ENCODE measurements at places on chromosomes 7 and 10. TPM values are rescaled to one million over a fixed set of nuclear protein-coding genes. Genes with fewer than 3 reads are reported as not detected.

The PTN gene
- not detected for total RNA-seq

DNA sequence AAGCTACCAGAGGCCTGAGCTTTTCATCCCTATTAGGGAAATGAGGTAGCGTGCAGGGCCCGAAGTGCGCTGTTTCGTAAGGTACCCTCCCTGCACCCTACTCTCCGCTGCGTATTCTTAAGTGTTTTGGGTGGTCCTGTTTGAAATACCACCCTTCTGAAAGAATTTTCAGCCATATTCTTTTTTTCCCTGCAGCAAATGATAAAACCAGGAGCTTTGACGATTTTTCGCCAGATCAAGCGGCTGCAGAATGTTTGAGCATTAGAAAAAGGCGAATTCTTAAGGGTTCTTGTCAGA is 1.2 kb downstream of the RSBN1L start:
- peaks cover 47% of the 10 kb centered on the region for H3K4me1 ChIP-seq
- H3K36me3 ChIP-seq, result peaks cover 34% of the 10 kb centered on the region
- H3K27ac ChIP-seq, result peak overlapping the region; percentile 96

The RBP3 gene
- not detected for total RNA-seq

The CPA2 gene
- not detected for total RNA-seq

- H3K4me1 ChIP-seq, result no peaks in the 10 kb centered on the region
- H3K36me3 ChIP-seq, result no peaks in the 10 kb centered on the region
- no peak for DNase-seq
- H3K27ac ChIP-seq, result no peak overlapping the region
These were observed 84.4 kb downstream of the EBF3 start for GRCh38 chr10:129879655-129880054.

- no peaks in the 10 kb centered on the region for H3K27me3 ChIP-seq
- H3K4me3 ChIP-seq, result no peak overlapping the region
- H3K4me1 ChIP-seq, result no peaks in the 10 kb centered on the region
- H3K27ac ChIP-seq, result no peak overlapping the region
- no peaks in the 10 kb centered on the region for H3K36me3 ChIP-seq
These were observed 68.7 kb downstream of the LRRC17 start for GRCh38 chr7:102981451-102981850.

DNA sequence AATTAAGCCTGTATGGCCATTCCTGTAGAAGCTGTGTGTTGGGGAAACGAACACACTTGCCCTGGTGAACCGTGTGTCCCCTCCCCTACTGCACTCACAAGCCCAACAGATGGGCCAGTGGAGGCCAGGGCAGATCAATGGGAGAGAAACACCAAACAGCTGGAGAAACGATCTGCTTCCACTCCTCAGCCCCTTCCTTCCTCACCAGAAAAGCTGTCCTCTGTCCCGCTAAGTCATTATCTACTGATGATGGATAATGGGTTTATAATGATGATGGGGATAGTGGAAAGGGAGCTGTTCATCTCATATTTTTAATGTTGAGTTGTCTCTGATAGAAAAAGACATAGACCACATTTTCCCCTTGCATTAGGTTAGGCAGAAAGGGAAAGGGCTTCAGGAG is 99.7 kb downstream of the ELMO1 start:
- no peak for DNase-seq
- H3K27ac ChIP-seq, result no peak overlapping the region
- peaks cover 2% of the 10 kb centered on the region for H3K36me3 ChIP-seq
- no peak overlapping the region for H3K4me3 ChIP-seq
- peaks cover 42% of the 10 kb centered on the region for H3K4me1 ChIP-seq
- no peaks in the 10 kb centered on the region for H3K27me3 ChIP-seq

GRCh38 chr10:94279835-94280709 is 82.7 kb downstream of the NOC3L start:
- peaks cover 24% of the 10 kb centered on the region for H3K27me3 ChIP-seq
- no peaks in the 10 kb centered on the region for H3K36me3 ChIP-seq
- no peak overlapping the region for H3K4me3 ChIP-seq
- no peaks in the 10 kb centered on the region for H3K4me1 ChIP-seq
- peak; percentile 66 for DNase-seq
- H3K27ac ChIP-seq, result no peak overlapping the region

The PON1 gene
- not detected for total RNA-seq

- H3K27ac ChIP-seq, result no peak overlapping the region
- H3K4me3 ChIP-seq, result no peak overlapping the region
- peaks cover 38% of the 10 kb centered on the region for H3K36me3 ChIP-seq
- no peaks in the 10 kb centered on the region for H3K27me3 ChIP-seq
These were observed 122.7 kb downstream of the SFMBT2 start for GRCh38 chr10:7288060-7288690.

DNA sequence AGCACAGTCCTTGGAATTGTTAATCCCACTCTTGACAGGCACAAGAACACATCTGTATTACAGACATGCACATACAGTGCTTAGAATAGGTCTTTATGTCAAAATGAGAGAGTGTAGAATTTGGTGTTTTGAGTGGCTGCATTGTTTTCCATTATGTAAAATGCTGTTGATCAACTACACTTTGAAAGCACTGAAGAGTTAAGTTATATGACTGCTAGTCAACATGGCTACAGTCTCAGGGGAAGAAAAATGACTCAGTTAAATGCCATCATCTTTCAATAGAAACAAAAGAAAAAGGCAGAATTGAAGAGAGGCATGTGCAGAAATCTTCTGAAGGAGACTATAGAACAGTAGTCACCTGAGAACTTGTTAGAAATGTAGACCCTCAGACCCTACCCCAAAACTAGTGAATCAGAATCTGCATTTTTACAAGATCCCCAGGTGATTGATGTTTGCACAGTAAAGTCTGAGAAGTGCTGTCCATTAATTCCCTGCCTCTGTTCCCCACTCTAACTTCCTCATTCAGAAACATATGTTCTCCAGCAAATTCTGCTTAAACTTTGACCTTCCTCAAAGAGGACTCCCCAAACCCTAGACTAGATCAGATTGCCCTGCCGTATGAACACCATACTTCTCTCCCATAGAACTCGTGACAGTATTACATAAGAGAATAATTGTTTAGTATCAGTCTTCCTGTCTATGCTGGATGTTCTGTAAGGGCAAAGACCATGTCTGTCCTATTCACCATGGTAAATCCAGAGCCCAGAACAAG is 16.0 kb downstream of the SND1 start:
- no peak overlapping the region for H3K4me3 ChIP-seq
- peak overlapping the region; percentile 21 for H3K27ac ChIP-seq
- DNase-seq, result no peak
- H3K27me3 ChIP-seq, result no peaks in the 10 kb centered on the region
- H3K4me1 ChIP-seq, result peaks cover 32% of the 10 kb centered on the region
- H3K36me3 ChIP-seq, result peaks cover 46% of the 10 kb centered on the region

The PNLIPRP3 gene
- not detected for total RNA-seq

The PTPN20 gene
- total RNA-seq, result not detected

The AKR1B1 gene
- 99.8 TPM for total RNA-seq

DNA sequence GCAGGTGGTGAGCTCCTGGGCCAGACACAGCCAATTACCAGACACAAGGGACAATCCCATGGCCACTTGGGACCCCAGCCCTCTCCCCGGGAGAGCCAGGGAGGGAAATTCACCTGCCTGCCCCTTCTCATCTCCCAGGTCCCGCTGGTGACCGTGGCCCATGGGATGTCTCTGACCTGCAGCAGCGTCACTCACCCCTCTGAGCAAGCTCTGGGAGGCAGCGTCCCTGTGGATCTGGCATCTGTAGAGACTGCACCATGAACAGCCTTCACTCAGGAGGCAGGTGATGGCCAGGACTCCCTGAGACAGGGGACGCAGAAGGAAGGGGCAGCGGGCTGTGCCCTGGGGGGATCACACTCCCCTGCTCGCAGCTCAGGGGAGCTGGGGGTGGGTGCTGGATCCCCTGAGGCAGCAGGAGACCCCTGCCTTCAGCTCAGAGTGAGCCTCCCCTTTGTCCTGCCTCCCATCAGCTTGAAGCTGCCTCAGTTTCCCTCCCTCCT is 90.8 kb downstream of the FOXL3 start:
- no peak for DNase-seq
- peaks cover 20% of the 10 kb centered on the region for H3K27me3 ChIP-seq
- H3K36me3 ChIP-seq, result peaks cover 7% of the 10 kb centered on the region
- no peak overlapping the region for H3K4me3 ChIP-seq

DNA sequence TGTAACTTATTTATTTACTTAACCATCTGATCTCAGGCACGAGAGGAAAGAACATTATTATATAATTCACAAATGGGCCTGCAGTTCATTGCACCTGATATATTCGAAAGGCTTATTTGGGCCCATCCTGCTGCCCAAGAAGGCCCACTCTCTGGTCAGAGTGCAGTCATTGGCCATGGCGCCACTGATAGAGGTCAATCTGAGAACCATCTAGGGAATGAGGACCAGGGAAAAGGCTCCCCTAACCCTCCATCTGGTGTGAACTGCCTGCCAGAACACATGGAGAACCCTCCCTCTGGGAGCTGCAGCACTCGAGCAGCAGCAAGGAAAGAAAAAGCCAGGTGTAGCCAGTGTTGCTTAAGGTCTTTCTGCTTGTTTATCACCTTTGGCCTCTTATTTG is 136.6 kb downstream of the REEP3 start:
- H3K27ac ChIP-seq, result no peak overlapping the region
- no peaks in the 10 kb centered on the region for H3K27me3 ChIP-seq
- no peaks in the 10 kb centered on the region for H3K4me1 ChIP-seq

DNA sequence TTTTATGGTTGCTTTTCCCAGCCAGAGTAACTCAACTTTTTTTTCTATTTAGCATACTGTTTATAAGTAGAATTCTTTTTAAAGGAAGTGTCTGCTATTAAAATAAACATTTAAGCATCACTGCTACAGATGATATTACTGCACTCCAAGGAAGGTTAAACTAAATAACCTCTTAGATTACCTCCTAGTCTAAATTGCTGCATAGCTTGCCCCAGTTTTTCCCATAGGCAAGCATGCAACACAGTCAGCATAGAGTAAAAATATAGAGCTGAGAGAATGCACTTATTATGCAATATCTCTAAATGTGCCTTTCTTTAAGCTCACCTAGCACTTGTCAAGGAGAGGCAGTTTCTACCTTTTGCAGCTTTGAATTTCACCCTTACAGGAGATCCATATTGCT is 1392.4 kb upstream of the CELF2 start:
- no peaks in the 10 kb centered on the region for H3K27me3 ChIP-seq
- no peaks in the 10 kb centered on the region for H3K36me3 ChIP-seq
- no peak for DNase-seq
- no peak overlapping the region for H3K27ac ChIP-seq
- no peaks in the 10 kb centered on the region for H3K4me1 ChIP-seq

GRCh38 chr7:4085937-4086691 is 596.0 kb upstream of the FOXK1 start:
- H3K27me3 ChIP-seq, result no peaks in the 10 kb centered on the region
- no peaks in the 10 kb centered on the region for H3K36me3 ChIP-seq
- DNase-seq, result no peak

DNA sequence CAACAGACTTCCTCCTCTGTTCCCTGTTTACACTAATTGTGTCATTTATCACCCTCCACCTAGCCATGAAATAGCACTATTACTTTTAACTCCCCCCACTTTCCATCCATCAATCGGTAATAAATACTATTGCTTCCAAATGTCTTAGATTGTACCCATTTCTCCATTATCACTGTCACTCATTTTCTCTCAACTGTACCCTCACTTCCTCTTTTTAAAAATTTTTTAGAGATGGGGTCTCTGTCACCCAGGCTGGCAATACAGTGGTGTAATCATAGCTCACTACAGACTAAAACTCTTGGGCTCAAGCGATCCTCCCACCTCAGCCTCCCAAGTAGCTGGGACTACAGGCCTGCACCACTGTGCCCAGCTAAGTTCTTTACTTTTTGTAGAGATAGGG is 123.5 kb upstream of the EGR2 start:
- no peaks in the 10 kb centered on the region for H3K36me3 ChIP-seq
- H3K27ac ChIP-seq, result no peak overlapping the region
- peaks cover 9% of the 10 kb centered on the region for H3K27me3 ChIP-seq
- no peak overlapping the region for H3K4me3 ChIP-seq
- no peaks in the 10 kb centered on the region for H3K4me1 ChIP-seq

The OR9A2 gene
- total RNA-seq, result not detected

Measured in activated CD8-positive, alpha-beta T cell treated with anti-CD3 and anti-CD28 coated beads, Interleukin-2, amount 10 ng/mL, durations not matched to agents 7 days and 5 days (primary cell).